ENCODE measurements at places on chromosomes 16 and 17.

DNA sequence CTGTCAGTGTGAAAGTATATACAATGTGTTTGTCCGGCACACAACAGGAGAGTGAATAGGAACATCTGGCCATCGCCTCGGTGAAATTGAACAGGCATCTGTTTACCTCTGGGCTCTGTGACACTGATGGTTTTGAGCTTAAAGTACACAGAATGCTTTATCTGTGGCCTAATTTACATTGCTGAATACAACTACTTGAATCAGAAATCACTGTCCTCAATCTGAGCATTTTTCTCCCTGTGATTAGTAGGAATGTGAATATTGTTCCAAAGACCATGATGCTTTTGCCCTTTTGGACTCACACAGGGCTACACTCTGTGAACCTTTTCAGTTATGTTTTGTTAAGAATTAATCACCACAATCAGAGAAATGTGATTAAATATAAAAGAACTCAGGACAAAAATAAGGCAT lies 323.0 kb upstream of the TBX2 start:
- no peak for DNase-seq

DNA sequence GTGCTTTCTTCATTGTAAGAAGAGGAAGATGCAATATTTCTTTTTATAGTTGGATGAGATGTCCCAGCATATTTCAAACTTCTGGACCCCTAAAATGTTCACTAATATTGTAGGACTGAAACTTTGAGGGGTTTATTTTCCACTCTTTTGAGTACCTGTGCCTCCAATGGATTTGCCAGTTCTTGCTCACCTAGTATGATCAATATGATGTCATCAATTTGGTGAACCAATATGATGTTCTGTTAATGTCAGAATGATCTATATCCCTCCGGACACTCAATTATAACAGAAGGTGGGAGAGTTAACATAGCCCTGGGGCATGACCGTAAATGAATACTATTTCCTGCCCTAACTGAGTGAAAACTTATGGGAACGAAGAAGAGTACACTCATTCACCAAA lies 178.3 kb downstream of the CBLN1 start:
- DNase-seq, result no peak

GRCh38 chr16:88375236-88375975 lies 7.4 kb upstream of the ZNF469 start:
- no peak for DNase-seq

DNA sequence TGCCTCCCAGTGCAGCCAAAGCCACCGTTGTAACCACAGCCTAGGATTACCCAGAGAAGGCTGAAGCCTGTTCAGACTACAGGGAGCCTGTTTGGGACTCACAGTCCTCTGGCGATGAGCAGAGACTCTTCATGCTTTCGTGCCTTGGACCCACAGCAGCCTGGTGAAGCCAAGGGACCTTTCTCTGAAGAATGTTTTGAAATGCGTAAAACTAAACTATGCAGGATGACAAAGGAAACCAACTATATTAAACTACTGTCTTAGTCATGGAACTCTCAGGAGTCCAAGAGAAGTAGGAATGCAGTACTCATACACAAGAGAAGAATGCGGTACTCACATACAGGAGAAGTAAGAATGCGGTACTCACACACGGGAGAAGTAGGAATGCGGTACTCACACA lies 20.9 kb downstream of the ABR start:
- no peak for DNase-seq

DNA sequence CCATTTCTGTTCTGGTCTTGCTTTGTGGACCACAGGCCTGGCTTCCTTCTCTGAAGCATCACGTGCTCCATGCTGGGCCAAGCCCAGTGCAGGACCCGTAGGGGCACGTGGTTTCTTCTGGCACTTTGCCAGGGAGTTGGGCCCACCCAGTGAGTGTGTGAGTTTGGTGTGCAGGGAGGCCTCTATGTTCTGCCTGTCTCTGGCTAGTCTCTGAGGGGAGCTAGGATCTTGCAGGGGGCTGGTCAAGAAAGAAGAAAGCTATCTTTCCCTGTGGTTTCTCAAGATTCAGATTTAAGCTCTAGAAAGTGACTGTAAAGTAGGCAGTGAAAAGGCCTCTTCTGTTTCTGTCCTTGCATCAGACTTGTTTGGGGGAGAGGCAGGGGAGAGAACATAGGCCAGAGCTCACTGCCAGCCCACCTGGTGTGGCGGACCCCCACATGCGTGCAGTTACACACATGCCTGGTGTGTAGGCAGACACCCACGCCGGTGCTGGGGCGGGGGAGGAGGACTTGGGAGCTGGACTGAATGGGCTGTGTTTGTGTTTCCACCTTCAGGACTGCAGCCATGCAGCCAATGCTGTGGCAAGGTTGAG lies 11.8 kb downstream of the LASP1 start:
- peak; percentile 60 for DNase-seq

DNA sequence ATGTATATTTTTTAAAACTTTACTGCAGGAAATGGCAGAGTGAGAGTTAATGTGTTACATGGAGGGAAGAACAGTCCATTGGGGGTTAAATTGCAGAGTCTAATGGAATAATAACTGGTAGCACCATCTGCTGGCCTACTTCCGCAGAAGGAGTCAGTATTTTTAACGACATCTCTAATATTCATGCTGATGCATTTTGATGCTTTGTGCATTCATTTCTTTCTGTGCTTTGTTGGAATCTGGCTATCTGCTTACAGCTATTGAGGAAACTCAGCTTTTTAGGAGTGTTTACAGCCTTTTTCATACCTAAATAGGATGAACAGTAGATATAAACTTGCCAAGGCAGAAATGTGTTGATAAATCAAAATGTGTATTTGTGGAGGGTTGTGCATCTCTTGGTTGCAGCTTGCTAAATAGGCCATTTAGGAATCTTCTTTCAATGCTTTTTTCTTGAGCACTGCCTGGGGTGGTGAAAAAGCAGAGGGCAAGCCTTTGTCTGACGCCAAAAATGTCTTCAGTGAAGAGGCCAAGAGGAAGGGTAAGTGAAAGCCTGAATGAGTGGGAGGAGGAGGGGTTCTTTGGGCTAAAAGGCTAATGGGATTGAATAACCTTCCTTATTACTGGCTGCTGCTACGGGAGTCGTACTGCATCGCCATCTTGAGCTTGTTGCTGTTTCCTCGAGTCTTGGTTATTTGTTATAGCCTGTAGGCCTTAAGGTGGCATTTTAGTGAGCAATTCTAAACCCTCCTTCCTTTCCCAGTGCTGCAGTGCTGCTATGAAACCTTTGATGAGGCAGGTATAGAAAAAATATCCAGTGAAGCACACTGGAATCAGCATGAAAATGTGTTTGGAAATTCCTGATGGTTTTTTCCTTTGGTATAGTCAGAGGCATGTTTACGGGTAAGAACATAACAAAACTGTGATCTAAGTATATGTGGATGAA lies 153.3 kb downstream of the CHD9 start:
- DNase-seq, result peak; percentile 63

DNA sequence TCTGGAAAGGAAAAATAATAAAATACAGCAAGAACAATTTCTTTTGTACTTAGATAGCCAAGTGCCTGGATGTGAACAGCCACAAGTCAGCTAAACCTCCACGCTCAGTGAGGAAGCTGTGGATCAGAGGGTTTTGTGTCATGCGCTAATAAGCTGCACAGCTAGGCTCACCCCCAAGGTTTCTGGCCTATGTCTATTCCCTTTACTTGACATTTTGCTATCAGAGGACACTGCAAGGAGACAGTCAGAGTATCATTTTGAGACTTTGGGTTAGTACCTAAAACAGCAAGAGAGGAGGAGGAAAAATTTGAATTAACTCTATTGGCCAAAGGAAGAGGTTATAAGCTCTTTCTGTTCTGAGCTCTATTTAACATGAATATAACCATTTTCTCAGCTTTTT lies 139.3 kb downstream of the KCNJ2 start:
- no peak for DNase-seq

GRCh38 chr16:22188267-22188594 lies 17.8 kb upstream of the EEF2K start:
- DNase-seq, result no peak

DNA sequence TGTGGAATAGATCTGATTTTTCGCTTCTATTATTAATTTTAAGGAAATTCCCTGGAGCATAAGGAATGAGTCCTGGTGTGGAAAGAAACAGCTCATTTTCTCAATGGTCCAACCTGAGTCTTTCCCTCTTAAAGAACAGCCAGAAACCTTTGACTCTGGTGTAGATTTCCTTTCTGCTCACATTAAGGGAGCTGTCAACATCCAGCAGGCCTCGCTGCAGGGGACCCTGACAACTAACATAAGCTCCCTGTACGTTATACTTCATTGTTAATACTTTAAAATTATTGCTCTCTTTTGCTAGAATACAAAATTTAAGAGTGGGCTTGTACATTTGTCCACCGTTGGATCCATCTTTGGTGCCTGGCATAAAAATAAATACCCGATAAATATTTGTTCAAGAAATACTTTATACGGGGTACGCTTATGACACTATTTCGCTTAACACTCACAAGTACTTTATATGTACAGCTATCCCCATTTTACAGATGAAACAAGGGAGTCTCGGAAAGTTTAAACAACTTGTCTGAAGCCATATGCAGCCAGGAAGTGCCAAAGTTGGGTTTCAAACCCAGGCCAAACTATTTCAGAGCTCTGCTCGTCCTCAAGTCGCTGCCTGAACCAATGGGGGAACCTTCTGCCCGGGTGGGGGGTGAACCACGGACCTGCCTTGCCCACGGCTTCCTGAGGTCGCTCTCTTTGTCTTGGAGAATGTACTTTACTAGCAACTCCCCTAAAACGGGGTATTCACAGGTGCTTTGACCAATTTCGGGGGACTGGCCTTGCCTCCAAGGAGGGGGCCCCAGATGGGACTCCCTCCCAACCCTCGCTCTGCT lies 611 bp downstream of the SMARCE1 start:
- peak; percentile 58 for DNase-seq

- DNase-seq, result no peak
These were observed 264.4 kb upstream of the MON1B start for GRCh38 chr16:76926595-76926994.

DNA sequence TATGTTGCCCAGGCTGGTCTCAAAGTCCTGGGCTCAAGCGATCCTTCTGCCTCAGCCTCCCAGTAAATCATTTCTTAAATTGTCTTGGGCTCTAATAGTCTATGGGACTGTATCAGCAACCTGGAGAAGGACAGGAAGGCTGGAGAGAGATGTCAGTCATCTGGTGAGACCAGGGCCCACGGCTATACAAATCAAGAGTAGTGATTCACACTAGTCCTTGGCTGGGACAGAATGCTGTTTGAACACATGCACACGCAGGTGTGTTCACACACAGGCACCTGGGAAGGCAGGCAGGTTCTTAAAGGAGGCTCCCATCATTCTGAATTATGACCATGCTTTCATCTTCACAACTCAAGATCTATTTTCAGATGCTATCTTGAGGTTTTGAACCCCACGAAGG lies 14.1 kb downstream of the NQO1 start:
- DNase-seq, result no peak

DNA sequence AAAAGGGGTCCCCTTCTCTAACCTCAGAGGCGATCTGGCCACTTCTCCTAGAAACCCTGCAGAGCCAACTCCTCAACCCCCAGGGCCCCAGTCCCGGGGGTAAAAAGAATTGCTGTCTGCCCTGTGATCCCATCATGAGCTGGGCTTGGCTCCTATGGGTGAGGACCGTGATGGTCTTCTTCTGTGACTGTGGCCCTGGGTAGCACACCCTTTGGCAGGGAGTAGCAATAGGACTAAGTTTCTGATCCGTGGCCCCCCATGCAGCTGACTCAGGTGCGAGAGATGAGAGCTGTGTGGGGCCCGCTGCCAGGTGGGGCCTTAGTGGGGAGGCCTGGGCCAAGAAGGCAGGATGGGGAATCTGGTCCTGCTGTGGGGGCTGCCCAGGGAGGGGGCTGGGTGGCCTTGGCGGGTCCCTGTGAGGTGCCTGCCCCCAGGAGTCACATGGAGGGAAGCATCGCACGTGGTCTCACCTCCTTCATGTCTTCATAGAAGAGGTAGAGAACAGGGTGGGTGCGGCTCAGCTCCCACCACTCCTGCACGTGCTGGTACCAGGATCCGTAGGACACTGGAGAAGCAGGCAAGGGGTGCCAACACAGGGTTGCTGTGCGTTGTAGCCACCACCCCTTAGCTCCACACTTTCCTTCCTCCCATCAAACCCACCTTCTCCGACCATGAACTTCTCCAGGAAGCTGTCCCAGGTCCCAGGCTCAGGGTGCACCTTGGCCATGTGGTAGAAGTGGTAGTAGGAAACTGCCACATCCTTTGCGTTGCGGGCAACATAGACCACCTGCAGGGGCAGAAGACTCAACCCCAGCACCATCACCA lies 3.3 kb downstream of the SULT1A1 start:
- no peak for DNase-seq

GRCh38 chr17:82565551-82565950 lies 46.0 kb downstream of the FOXK2 start:
- no peak for DNase-seq

- no peak for DNase-seq
These were observed 63.2 kb downstream of the SSH2 start for GRCh38 chr17:29866746-29867404.

GRCh38 chr17:38333635-38334295 lies 10.0 kb downstream of the GPR179 start:
- peak; percentile 84 for DNase-seq

- no peak for DNase-seq
These were observed 13.5 kb downstream of the KNOP1 start for GRCh38 chr16:19704321-19705145.

DNA sequence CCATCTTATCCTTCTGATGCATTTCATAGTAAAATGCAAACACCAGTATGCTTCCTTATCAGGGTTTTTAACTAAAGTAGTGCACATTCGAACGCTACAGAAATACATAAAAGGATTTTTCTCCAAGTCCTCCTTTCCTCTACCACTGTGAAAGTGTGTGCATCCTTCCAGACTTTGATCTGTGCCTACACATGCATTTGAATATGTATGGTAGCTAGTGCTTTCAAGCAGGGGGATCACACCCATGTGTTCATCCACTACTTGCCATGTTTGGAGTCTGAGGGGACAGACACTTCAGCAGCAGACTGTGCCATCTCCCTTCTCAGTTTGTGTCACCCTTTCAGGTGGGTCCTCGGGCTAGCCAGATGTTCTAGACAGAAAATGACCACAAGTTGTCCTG lies 14.9 kb downstream of the LDHD start:
- DNase-seq, result no peak

GRCh38 chr16:50371936-50372595 lies 3.3 kb upstream of the BRD7 start:
- DNase-seq, result no peak

- peak; percentile 38 for DNase-seq
These were observed 100.8 kb upstream of the CORO6 start for GRCh38 chr17:29723278-29724047.

DNA sequence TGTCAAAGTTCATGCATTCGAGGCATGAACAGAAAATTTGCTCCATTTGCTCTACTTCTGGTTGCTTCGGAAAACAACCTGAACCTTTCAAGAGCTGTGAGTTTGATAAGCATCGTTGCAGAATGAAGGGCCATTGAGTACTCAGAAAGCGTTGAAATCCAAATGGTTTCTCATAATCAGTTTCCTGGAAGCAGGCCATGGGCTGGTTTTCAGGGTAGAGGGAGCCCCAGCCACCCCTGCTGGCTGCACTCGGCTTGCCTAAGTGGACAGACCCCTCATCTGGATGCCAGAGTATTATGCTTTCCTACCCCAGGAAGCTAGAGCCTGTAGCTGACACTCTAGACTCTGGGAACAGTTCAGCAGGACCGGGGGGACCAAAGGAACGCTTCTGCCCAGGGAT lies 24.4 kb downstream of the SCNN1G start:
- no peak for DNase-seq
